ENCODE measurements at places on chromosomes 5 and 9.
A peak's percentile ranks its signal among the peaks of the same experiment; 100 is the strongest.

- no peak for DNase-seq
Measured at GRCh38 chr9:68927165-68927564, 86.7 kb downstream of the PRKACG start.

DNA sequence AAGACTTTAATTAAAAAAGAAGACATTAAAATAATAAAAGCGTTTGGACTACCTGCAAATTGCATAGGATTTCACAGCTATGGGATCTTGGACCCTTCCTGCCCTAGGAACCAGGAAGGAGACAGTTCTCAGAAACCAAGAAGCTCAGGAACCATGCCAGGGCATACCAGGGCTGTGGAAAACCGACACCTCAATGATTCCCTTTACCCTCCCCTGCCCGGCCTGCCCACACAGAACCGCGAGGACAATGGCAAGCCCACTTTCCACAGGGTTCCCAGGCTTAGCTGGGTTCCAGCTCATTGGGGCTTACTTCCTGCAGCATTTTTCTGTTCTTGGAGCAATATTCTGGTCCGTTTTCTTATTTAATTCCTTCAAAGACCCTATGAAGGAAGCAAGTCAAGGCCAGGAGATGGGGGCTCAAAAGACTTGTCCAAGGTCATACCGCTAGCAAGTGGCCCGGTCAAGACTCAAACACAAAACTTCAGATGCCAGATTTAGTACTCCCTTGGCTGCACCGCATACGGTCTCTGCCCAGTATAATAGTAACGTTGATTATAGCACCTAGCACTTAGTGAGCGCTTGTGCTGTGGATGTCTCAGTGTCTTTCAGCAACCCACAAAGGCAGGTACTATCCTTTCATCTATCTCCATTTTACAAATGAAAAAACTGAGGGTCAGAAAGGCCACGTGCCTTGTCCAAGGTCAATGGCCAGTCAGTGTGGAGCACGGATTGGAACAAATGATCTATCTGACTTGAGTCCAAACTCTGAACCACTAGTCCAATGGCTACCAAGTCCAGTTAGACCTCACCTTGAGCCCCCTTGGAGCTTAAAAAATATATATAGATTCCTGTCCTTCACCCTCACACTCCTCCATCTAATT lies 6.8 kb downstream of the FAT2 start:
- DNase-seq: no peak

GRCh38 chr5:60399507-60399906 lies 300.5 kb downstream of the DEPDC1B start:
- no peak for DNase-seq

DNA sequence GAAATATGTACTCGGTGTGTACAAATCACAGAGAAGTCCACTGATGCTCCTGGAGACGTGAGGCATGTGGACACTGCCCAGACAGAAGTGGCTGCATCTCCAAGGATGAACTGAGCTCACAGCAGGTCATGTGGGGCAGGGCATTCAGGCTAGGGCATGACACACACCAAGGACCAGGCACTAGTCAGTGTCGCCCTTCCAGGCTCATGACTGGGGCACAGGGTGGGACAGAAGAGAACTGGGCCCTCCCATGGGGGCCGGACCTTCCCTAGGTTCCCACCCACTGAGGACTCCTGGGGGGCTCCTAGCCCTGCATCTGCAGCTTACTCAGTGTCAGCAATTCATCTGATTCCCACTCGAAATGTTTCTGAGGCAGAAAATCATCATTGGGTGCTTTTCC lies 256.8 kb upstream of the IRX4 start:
- DNase-seq: no peak

DNA sequence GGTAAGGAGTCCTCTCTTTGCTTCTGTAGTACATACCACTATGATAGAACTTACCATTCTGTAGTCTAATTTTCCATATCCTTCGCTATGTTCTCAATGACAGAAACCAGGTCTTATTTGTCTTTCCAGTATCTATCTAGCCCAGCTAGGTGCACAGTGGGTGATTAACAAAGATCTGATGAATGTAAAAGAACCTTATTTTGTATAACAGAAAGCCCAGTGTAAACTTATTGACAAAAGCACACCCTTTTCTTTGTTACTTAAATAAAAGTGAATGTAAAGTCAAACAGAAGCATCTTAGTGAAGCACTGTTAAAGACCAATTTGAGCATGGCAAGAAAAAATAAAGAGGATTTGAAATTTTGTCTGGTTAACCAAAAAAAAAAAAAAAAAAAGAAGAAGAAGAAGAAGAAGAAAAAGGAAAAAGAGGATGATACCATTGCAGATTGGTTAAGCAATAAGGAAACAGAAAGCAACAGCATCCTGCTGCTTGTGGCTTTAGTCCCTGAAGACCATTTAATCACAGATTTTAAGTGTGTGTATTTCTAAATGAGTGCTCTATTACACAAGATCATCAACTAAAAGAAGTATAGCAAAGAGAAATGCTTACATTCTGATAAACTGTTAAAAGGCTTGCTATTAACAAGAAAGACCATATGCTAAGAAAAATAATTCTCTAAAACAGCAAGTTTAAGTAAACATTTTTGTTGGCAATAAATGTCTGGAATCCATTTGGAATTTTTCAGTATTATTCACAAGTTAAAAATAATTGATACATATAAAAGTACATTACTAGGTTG lies 21.2 kb downstream of the MEGF9 start:
- DNase-seq: no peak

GRCh38 chr5:180675036-180675635 lies 25.7 kb upstream of the FLT4 start:
- no peak for DNase-seq

GRCh38 chr5:181246276-181247049 lies 2.8 kb upstream of the RACK1 start:
- DNase-seq: peak; percentile 87

DNA sequence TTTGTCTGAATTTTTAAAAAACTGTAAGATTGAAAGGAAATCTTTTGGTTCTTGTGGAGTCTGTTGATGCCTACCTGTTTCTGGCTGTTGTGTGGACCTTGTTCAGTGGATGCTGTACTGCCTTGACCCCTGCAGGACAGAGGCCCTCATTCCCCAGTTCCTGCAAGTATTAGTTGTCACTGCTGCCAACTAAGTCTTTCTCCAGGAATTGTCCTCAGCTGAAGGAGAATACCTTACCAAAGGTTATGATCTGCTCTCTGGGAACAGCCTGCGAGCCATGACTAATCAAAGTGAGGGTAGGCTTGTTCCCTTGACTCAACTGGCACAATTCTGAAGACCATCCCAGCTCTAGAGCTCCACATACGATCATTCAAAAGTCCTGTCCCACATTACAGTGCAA lies 145.3 kb upstream of the FST start:
- no peak for DNase-seq

DNA sequence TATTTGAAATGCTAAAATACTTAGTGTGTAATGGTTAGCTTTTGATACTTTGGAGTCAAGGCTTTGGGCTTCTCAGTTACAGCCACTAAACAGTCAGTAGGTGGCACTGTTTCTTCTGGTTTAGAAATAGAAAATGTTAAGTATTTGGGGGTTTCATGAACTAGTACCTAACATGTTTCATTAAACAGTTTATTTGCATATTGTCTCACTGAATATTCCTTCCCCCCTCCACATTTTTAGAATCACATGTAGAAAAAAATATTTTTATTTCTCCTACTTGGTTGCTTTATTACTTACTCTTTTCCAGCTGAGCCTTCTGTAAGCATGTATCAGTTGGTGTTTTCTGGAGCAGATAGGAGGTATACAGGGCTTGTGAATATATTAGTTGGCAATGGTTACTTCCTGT lies 48.0 kb downstream of the IPO11 start:
- peak; percentile 27 for DNase-seq

DNA sequence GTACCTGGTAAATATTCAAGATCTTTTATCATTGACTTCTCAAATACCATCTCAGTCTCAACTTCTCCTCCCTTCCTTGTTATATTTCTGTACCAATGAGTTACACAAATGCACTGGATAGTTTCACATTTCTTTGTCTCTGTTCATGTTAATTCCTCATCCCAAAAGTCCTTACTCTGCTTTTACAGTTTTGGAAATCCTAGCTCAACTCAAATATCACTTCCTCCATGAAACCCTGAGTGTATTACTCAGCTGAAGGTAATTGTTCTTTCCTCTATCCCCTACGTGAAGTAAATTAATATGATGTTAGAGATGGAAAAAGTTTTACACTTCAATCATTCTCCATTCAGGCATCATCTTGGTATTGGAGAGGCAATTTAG lies 241.5 kb downstream of the TLE4 start:
- DNase-seq: no peak

- no peak for DNase-seq
Measured at GRCh38 chr5:10827571-10827970, 66.5 kb upstream of the DAP start.

DNA sequence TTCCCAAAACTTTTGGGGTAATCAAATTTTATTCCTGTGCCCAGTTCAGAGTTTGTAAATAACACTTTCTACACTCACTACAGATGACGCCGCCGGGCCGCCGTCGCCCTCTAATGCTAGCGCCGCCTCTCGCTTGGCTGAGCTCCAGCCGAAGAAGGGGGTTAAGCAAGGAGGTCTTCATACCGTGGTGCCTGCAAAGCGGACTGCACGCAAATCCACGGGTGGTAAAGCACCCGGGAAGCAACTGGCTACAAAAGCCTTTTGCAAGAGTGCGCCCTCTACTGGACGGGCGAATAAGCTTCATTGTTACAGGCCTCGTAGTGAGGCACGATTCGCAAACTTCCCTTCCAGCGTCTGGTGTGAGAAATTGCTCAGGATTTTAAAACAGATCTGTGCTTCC lies 280.4 kb downstream of the MEF2C start:
- no peak for DNase-seq

- peak; percentile 95 for DNase-seq
Measured at GRCh38 chr5:139637438-139638089, 10.6 kb upstream of the CXXC5 start.

DNA sequence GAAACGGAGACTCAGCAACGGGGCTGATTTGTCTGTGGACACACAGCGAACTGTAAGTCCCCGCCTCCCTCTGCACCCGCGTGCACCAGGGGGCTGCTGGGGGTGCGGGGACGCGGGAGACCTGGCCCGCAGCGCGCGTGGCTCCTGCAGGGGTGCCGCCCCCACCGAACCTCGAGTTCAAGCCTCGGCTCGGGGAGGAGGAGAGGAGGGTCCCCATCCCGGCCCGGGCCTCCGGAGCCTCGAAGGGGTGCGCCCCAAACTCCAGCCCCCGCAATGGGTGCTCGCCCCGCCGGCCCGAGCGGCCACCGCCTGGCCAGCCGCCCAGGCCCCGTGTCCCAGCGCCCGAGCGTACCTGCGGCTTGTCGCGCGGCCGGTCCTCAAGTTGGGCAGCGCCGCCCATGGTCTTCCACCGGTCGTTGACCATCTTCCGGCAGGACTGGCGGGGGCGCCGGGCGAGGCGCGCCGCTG lies 829 bp downstream of the FIBCD1 start:
- DNase-seq: no peak

DNA sequence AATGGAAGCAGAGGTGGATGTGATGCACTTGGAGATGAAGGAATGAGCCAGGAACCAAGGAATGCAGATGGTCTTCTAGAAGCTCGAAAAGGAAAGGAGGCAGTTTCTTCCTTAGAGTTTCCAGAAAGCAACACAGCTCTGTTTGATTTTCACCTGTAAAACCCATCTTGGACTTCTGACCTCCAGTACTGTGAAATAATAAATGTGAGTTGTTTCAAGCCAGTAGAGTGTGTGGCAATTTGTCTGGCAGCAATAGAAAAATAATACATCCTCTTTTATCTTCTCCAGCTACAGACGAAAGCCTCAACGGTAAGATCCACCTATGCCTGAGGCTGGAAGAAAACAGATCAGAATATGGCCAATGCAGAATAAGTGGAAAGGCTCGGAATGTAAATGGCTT lies 199.7 kb downstream of the HINT1 start:
- DNase-seq: no peak

GRCh38 chr9:115492869-115493268 lies 374.9 kb upstream of the TNC start:
- no peak for DNase-seq

DNA sequence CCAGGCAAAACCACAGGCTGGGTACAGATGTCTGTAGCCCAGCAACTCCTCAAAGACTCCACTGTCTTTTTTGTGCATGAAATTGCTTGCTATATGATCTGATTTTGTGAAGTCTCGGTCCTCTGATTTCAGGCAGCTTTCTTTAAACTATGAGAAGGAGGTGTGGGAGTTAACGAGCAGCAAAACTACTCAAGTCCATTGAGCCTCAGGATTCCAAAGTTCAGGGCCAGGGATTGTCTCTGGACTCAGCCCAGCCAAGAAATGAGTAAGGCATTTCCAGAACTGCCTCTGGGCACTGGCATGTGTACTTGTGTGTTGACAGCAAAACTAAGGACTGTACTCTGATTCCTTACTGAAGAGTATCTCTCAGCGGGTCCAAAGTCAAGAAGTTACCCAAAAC lies 53.4 kb upstream of the GLIS3 start:
- no peak for DNase-seq

GRCh38 chr9:118940473-118940872 lies 428.8 kb downstream of the BRINP1 start:
- no peak for DNase-seq

DNA sequence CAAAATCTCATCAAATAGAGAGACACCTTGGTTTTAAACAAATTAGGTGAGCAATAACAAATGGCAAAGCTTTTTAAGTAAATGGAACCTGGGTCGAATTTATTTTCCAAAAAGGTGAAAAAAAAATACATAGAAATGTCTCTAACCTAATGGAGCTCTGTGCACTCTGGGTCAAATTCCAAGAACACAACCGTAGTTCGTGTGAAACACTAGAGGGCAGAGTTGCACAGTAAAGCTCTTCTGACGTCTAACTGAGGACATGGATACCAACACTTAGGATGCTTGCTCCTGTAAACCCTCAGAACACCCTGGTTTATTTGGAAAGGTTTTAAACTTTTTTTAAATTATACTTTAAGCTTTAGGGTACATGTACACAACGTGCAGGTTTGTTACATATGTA lies 18.9 kb downstream of the MARCHF11 start:
- DNase-seq: no peak

DNA sequence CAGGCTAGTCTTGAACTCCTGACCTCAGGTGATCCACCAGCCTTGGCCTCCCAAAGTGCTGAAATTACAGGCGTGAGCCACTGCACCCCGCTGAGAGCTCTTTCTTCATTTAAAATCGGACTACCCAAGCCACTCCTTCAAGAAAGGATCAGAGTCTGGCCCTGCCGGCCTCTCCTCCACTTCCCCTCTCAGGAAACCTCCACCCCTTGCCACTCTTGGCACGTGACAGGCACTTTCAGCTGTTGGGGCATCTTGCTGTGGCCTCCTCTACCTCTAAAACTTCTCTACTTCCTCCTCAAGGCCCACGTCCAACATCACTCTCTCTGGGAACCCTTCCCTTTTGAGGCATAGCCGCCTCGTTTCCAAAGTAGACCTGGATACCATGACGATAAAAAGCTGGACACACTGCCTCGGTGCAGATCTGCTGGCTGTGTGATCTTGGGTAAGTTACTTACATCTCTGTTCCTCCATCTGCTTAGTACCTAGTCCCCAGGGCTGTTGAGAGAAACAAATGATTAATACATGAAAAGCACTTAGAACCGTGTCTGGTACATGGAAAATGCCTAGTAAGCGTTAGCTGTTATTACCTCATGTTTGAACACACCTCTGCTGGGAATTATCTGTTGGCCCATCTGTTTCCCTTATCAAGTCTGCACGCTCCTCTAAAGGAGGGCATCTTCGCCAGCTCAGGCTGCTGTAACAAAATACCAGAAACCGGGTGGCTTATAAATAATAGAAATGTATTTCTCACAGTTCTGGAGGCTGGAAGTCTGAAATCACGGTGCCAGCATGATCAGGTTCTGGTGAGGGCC lies 55.3 kb downstream of the SMIM23 start:
- DNase-seq: no peak
